ENCODE measurements at places on chromosomes 7 and 10. TPM values are rescaled to one million over a fixed set of nuclear protein-coding genes. Genes with fewer than 3 reads are reported as not detected.

TACR2 gene
- total RNA-seq = 0.23 TPM

HHEX gene
- total RNA-seq = 4.5 TPM

CCDC172 gene
- not detected for total RNA-seq

C10orf62 gene
- not detected for total RNA-seq

TRIM74 gene
- total RNA-seq = not detected

HSPA12A gene
- total RNA-seq = 8.9 TPM

PYROXD2 gene
- total RNA-seq = 3.7 TPM

TFPI2 gene
- 144 TPM for total RNA-seq

CCL24 gene
- not detected for total RNA-seq

WNT2 gene
- not detected for total RNA-seq

SLC26A4 gene
- total RNA-seq = 0.43 TPM

GNG11 gene
- total RNA-seq = 43.6 TPM

MMRN2 gene
- total RNA-seq = 0.17 TPM

ANKRD1 gene
- total RNA-seq = 127 TPM

Measured in epithelial cell of proximal tubule (primary cell).